ENCODE measurements at places on chromosomes 2 and 18. TPM values are rescaled to one million over a fixed set of nuclear protein-coding genes. Genes with fewer than 3 reads are reported as not detected.
A peak's percentile ranks its signal among the peaks of the same experiment; 100 is the strongest.

Gene L3MBTL4
- 0.51 TPM for total RNA-seq

DNA sequence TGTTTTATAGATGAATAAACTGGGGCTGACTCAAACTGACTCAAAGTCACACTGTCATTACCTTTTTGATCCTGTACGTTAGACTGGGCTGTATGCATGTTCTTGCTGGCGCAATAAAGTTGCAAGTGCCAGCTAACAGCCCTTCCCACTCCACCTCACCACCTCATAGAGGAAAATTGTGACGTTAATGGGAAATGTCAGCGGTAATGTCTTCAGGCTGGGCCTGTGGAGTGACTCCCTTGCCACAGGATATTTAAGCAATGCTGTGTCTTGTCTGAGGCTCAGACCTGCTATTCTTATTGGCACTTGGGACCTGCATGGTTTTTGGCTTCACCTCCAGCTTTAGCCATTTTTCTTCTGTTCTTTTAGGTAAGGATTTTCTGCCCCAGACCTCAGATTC is 25.2 kb upstream of the CASP10 start:
- no peak for DNase-seq
- H3K4me3 ChIP-seq: no peak overlapping the region
- H3K27ac ChIP-seq: peak overlapping the region; percentile 52

GRCh38 chr18:7990670-7991069 is 423.6 kb downstream of the PTPRM start:
- H3K4me3 ChIP-seq: no peak overlapping the region
- no peaks in the 10 kb centered on the region for H3K27me3 ChIP-seq
- no peaks in the 10 kb centered on the region for H3K4me1 ChIP-seq
- no peak overlapping the region for H3K27ac ChIP-seq
- no peak for DNase-seq
- no peaks in the 10 kb centered on the region for H3K36me3 ChIP-seq

- H3K4me3 ChIP-seq: no peak overlapping the region
- no peak for DNase-seq
- H3K27me3 ChIP-seq: no peaks in the 10 kb centered on the region
- H3K36me3 ChIP-seq: no peaks in the 10 kb centered on the region
Observed at GRCh38 chr2:154554046-154554445, 144.4 kb upstream of the KCNJ3 start.

Data from naive thymus-derived CD4-positive, alpha-beta T cell (primary cell).